Brain (organoid and tissue), 16 donors: ENCODE measurements at places on chromosomes 2 and 18.

DNA sequence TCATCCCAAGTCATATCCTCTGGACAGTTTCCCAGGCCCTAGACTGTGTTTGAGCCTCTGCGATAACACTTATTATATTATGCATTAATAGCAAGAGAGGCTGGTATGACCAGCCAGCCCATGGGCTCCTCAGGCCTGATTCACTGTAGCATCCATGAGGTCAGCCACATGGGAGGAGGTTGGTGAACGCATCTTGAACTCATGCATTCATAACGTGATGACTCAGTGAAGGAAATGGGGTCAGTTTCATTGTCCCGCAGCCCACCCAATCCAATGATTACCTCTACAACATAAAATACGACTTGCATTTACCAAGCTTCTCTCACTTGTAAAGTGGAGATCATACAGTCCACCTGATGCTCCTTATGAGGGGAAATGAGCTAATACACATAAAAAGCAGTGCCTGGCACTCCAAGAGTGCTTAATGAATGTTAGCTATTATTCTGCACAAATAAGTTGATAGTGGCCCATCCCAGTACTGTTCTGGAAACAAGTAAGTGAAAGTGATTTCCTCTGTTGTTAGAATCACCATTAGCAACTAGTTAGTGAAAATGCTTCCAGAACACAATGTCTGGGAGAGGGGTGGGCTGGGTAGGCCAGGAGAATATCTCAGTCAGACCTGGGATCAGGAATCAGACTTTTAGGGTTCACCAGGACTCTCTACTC, 46.1 kb upstream of the CELF4 start:
- no peak for DNase-seq

GRCh38 chr2:55875434-55876135, 48.0 kb downstream of the EFEMP1 start:
- no peak for DNase-seq

GRCh38 chr18:63940008-63940407, 9.1 kb upstream of the HMSD start:
- DNase-seq = no peak

DNA sequence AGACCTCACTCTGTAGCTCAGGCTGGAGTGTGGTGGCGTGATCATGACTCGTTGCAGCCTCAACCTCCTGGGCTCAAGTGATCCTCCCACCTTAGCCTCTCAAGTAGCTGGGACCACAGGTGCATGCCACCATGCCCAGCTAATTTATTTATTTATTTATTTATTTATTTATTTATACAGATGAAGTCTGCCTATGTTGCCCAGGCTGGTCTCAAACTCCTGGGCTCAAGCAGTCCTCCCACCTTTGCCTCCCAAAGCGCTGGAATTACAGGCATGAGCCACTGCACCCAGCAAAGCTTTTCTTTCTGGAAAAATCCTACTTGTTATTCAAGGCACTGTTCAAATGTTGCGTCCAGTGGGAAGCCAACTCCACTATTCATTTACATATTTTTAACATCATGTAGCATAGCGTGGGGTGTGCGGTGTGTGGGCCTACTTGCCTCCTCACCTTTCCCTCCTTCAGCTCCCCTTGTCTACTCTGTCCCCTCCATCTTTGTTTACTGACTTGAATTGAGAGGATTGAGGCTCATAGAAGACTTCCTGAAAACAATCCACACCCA, 6.8 kb upstream of the RHOB start:
- DNase-seq = no peak

- DNase-seq = no peak
These were observed 94.6 kb downstream of the GLI2 start for GRCh38 chr2:120830096-120830830.

DNA sequence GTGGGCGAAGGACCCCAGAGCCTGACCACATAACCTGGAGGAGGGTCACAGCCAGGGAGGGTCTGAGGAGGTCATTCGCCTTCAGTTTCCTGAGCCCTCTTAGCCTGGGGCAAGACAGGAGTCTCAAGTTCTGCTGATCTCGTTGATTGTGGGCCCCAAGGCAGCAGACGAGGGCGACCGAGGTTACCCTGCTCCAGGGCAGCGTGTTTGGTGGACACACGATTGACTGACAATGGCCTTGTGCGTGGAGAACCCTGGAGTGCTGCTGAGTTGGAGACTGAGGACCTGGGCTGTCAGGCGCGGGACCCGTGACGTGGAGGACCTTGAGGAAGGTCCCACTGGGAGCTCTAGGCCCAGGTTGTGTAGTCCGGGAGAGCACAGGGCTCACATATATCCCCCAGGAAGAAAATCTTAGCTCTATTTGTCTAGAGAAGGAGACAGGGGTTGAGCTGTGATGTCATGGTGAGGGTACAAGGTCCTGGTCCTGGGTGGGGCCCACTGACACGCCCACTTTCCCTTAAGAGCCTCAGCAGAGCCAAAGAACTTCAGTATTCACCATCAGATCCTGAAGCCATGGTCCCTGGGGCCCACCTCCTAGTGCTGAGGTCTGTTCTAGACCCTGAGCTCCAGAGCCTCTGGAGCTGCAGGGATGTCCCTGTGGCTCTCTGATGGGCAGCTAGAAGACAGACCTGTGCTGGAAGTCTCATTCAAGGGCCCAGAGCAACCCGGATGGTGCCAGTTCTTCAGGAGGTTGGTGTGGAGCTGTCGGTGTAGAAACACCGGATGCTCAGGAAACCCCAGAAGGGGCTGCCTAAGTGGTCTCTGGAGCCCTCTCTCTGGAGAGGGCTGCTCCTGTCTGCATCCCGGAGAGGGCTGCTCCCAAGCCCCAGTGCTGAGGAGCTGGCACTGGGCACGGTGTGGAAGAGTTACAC, 53.1 kb downstream of the DYSF start:
- no peak for DNase-seq

DNA sequence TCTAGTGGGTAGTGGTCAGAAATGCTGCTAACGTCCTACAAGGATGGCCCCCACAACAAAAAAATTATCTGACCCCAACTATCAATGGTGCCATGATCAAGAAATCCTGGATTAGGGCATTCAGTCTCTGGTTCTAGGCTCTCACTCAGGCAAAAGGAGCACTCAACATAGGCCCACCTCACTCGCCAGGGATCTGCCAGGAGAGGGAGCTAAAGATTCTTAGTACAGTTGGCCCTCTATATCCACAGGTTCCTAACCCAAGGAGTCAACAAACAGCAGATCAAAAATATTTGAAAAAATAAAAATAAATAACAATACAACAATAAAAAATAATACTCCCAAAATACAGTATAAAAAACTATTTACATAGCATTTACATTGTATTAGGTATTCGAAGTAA, 10.0 kb downstream of the SLC4A5 start:
- no peak for DNase-seq

- peak; percentile 50 for DNase-seq
These were observed 1.4 kb downstream of the RNF138 start for GRCh38 chr18:32093102-32093511.

- DNase-seq = no peak
These were observed 271.0 kb downstream of the NEDD4L start for GRCh38 chr18:58315041-58315440.
